Suppressor macrophage (primary cell): ENCODE measurements at places on chromosomes 12 and 14.

- no peak for DNase-seq
Measured at GRCh38 chr12:9762369-9762768, 1.7 kb upstream of the CD69 start.

- DNase-seq: peak; percentile 73
Measured at GRCh38 chr12:69239922-69240630, 707 bp downstream of the CPSF6 start.

- no peak for DNase-seq
Measured at GRCh38 chr12:83932011-83932410, 980.6 kb downstream of the SLC6A15 start.

GRCh38 chr12:63917864-63918799 is 73.6 kb downstream of the SRGAP1 start:
- peak; percentile 86 for DNase-seq

DNA sequence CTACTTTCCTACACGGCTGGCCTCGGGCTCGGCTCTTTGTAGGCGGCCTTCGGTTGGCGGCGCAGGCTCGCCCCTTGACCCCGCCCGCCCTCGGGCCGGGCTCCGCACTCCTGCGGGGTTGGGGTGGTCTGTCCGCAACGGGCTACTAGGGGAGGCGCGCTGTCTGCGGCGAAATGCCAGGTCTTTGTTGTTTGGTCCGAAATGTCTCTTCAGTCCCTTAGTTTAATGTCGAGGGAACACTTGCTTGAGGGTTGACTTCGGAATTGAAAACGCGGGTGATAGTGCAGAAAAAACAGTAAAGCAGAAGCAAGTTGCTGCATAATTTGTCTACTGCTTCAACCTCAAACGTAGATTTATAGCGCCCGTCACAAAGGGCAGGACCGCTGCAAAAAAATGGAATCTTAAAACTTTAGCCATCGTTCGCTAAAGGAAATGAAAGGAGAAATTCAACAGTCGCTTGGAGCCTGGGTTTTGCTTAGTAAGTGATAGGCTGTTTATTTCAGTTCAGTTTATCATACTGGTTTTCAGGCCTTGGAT is 390 bp downstream of the JKAMP start:
- no peak for DNase-seq

- DNase-seq: peak; percentile 47
Measured at GRCh38 chr12:109358154-109358869, 10.6 kb downstream of the MYO1H start.

DNA sequence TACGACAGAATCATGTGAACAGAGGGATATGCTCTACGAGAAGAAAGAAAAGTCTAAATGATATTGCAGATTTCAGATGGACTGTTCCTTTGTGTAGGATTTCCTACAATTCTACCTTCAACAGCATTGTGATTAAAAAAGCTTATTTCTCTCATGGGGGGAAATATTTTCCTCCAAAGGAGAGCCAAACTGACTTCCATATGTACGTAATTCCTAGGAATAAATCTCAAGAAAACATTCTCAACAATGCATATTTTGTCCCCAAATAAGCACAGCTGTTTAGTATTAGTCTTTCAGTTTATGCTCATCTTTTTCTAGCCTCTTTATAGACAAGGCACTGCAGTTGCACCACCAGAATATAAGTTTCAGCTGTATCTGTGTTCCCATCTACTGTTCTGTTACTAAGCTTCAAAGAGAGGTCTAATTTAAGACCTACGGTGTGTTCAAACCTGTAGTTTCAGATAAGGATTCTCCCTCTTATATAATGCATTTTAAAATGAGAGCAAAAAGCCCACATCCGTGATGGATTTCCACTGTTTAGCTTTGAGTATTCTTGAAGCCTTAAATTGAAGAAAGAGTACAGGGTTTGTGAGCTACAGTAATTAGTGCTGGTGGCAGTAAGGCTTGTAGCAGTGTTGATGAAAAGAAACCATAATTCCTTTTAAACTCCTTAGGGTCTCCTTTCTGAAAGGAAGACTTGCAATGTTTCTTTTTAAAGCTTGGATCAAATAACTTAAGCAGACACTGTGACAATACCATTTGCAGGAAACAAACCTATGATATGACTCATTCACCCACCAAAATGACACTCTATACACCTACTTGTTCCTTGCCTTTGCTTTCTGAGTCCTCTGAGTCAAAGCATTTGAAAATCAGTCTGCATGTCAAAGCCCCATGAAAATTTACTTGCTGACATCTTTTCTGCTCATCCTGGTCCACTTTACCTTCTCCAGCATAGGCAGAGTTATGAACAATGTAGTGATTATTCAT is 754.1 kb downstream of the NOVA1 start:
- no peak for DNase-seq

- DNase-seq: no peak
Measured at GRCh38 chr12:24928131-24928530, 20.8 kb downstream of the BCAT1 start.

DNA sequence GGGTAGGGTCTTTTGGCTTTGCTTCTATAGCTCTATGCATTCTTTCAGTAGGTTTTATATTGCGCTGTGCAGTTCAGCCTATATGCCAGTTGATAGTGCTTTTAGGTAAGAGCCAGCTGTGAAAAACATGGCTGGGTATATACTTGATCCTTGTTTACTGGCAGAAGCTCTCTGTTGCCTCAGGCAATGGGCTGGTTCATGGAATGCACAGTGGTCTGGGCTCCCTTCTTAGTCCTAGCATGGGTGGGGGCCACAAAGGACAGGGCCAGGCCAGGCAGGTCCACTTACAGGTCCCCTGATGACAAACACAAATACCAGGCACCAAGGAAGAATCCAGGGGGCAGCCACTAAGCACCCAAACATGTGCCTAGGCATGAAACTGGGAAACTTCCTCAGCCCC is 240.7 kb downstream of the SEC23A start:
- no peak for DNase-seq

GRCh38 chr14:103103461-103104388 is 9.2 kb downstream of the EXOC3L4 start:
- DNase-seq: peak; percentile 60

DNA sequence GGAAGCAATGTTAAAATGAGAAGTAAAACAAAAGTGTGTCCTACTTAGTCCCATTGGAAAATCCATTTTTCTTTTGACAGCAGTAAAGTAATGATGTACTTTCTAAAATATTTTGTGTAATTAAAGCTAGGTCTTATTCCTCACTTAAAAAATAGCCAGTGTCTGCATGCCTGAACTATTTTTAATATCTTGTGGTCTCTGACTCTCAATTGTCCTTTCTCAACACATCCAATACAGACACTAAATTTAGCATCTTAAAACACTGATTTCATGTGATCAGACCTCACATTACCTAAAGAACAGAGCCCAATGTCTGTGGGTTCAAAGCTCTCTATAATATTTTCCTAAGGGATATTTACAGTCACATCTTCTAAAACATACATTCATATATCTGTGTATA is 108.0 kb downstream of the DERA start:
- DNase-seq: no peak

DNA sequence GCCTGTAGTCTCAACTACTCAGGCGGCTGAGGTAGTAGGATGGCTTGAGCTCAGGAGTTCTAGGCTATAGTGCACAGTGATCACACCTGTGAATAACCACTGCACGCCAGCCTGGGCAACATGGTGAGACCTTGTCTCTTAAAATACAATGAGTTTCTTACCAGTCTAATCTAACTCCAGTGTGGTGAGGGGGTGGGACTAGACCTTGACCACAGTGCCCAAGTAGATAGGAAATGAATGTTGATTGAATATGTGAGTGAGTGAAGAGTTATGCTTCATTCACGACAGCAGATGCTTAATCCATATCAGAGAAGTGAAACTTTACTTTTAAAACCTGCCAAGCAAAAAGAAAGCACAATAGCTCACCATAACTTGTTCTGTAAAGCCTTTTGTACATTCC is 11.2 kb upstream of the AK7 start:
- DNase-seq: no peak

DNA sequence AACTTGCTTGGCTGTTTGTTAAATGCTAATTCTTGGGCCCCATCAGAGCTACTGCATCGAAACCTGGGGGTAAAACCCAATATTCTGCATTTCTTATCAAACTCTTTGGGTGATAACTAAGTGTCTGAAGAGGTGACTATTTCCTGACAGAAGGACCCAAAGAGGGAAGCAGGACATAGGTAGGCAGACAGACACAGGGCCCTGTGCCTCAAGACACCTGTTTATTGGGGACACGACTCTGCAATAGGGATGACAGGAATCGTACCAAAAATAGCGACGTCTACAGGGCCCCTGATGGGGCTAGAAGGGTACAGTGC is 8.6 kb downstream of the ZNF219 start:
- no peak for DNase-seq

GRCh38 chr12:104358353-104359003 is 54.9 kb downstream of the EID3 start:
- DNase-seq: peak; percentile 90

DNA sequence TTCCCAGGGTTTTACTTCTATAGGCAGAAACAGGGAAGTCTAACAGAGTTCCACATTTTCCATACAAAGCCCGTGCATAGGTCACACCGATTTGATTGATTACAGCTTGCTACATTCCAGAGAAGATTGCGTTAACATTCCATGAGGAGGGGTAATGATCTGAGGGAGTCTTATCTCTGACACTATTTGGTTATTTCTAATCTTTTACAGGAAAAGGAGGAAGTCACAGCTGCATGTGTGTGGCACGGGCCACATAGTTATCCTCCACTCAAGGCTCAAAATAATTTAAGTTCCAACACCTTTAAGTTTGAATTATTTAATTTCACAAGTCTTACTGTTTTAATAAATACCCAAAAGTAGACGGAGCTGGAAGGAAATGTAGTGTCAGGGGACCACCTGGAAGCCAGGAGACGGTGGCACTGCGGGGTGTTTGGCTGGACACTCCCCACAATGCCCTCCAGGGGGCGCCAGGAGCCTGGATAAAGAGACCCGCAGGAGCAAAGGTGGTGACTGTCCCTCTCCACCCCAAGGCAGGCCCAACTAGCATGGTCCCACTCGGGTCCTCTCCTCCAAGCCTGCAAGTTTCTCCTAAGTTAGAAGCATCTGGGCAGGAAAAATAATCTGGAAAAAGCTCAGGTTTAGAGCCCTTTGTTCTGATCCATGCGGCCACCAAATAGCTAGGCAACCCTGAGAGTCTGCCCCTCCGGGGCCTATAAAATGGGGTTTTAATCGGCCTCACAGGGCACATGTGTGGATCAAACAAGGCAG is 20.2 kb downstream of the KRT8 start:
- peak; percentile 82 for DNase-seq

- no peak for DNase-seq
Measured at GRCh38 chr12:27979145-27979544, 6.6 kb upstream of the PTHLH start.

GRCh38 chr12:62862259-62862881 is 72.6 kb downstream of the PPM1H start:
- DNase-seq: no peak

DNA sequence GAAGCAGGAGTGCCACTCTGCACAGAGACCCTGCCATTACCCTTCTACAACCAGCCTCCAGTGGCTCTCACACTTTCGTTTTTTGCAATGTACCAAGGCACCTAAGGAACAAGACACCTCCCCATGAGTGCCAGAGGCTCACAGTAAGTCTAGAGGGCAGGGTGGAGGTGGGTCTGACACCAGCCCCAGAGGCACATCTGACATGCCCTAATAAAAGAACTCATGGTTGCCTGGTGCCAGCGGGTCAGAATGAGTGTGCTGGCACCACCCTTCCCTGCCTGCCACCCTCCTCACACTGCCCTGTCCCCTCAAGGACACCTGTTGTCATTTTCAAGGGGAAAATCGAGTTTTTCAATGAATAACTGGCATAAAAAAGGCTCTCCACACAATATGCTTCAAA is 161.2 kb downstream of the FOXN3 start:
- no peak for DNase-seq

GRCh38 chr14:71588576-71589215 is 343.5 kb upstream of the RGS6 start:
- DNase-seq: no peak

GRCh38 chr12:117761528-117762100 is 207.2 kb downstream of the KSR2 start:
- DNase-seq: no peak

GRCh38 chr12:102513272-102513671 is 32.9 kb upstream of the IGF1 start:
- DNase-seq: no peak

- no peak for DNase-seq
Measured at GRCh38 chr12:65798918-65799317, 25.4 kb upstream of the HMGA2 start.

- no peak for DNase-seq
Measured at GRCh38 chr12:54002915-54003389, 3.0 kb downstream of the HOXC9 start.

GRCh38 chr12:68557011-68557730 is 53.5 kb upstream of the RAP1B start:
- DNase-seq: no peak

DNA sequence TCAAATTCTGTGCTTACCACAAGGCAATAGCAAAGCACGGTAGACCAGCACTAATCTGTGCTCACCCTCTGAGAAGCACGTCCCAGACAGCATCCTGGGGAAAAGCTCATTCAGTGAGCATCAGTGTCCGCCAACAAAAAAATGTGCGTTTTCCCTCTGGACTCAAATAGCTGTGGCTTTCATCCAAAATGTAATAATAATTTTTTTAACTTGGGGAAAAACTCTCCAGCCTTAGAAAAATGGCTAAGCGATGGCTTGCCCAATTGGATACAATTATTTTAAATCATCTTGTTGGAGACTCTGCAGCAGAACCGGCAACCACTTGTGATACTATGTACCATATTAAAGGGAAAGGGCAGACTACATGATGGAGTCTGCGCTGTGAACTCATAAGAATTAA is 1.1 kb upstream of the KRT77 start:
- DNase-seq: no peak

DNA sequence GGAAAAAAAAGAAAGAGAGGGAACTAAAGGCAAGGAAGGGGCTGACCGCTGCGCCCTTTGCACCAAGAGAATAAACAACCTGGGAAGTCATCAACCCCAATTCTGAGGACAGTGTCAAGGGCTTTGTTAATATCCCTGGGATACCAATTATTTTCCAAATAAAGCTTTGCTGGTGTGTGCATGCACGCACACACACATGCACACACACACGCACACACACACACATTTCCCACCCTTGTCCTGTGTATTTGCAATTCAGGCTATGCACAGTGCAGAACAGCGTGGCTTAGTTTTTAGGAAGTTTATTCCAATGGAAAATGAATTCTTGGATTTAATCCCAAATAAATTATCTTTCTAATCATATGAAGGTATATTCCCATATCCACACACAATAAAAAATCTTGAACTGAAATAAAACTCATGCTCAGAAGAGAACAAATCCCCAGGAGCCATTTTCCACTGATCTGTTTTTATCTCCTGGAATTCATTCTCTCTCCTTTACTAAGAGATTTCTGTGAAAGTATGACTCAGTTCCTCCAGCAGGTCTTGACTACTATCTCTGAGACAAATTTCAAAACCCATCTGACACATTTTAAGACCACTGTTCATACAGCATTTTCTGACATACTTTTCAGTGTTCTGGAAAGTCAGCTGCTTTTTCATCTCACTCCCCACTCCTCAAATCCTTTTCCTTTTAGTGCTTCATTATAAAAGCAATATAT is 334.4 kb upstream of the ATP2B1 start:
- DNase-seq: no peak
